ENCODE measurements at places on chromosomes 12 and 14.

DNA sequence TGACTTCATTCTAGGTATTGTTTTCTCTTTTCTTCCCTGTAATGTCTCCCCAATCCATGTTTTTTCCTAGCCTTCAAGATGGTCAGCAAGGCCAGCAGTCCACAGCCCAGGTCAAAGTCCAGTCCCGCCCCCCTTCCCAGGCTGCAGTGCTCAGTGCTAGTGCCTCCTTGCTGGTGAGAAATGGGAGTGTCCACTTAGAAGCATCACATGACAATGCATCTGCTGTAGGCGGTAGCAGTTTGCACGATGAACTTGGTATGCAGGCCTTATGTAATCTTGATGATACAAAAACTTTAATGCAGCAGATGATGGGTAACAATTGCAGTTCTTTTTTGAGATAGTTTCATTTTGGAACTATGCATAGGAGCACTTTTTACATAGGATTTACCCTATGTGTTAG is 88.4 kb downstream of the PCNX1 start:
- no peak for DNase-seq

GRCh38 chr14:58825606-58826005 is 187.8 kb downstream of the DACT1 start:
- DNase-seq = no peak

DNA sequence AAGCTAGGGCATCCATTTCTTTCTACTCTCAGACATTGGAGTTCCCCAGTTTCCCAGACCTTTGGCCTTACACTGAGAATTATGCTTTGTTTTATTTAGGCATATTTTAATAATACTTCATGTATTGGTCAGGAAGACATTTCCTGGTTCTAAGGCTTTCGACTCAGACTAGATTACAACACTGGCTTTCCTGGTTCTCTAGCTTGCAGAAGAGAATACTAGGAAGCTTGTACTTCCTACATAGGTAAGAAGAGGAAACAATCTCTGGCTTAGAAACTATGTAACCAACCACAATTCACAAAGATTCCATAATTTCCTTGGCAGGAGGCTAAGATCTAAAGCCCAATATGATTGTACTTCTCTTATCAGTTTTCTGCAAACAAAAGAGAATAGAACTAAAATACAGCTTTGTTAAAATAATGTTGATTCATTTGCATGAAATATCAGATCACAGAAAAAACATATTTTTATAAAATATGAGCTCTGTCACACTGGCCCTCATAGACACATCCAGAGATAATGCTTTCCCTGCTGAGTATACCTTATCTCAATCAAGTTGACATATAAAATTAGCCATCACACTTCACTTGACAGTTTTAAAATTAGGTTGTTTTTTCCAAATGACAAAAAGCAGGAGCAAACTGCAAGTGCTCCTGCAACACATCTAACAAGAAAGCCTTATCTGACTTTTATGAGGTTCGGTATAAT is 30.5 kb downstream of the CLEC2D start:
- no peak for DNase-seq

- DNase-seq = no peak
These were observed 3.4 kb downstream of the ACTN1 start for GRCh38 chr14:68975667-68976066.

DNA sequence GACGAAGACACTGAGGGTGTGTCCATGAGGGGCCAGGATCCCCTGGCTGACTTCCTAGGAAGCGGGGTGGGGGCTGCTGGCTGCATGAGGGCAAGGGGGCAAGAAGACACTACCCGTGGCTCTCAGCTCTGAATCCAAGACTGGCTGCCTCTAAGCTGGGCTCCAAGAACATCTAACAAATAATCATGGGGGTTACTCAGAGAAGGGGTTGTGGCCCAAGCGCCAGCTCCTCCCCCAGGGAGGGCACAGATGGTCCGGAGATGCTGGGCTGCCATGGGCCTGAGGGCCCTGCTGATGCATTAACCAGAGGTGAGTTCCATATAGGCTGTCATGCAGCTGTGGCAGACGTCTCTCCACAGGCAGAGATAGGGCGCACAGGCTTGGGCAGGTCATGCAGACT is 14.3 kb downstream of the SYNDIG1L start:
- no peak for DNase-seq

- DNase-seq = no peak
These were observed 13.6 kb downstream of the SNRNP35 start for GRCh38 chr12:123471374-123472068.
